ENCODE measurements at places on chromosomes 7 and 10. TPM values are rescaled to one million over a fixed set of nuclear protein-coding genes. Genes with fewer than 3 reads are reported as not detected.

The C7orf57 gene
- 0.28 TPM for polyA plus RNA-seq

The TLX1 gene
- polyA plus RNA-seq = 0.57 TPM

The FGFR2 gene
- 23.6 TPM for polyA plus RNA-seq

The AQP1 gene
- polyA plus RNA-seq = 81.6 TPM

The ANKRD1 gene
- polyA plus RNA-seq = 0.06 TPM

The GPR141 gene
- polyA plus RNA-seq = 0.52 TPM

The MACROH2A2 gene
- polyA plus RNA-seq = 52.0 TPM
